ENCODE measurements at places on chromosomes 11 and 22. TPM values are rescaled to one million over a fixed set of nuclear protein-coding genes. Genes with fewer than 3 reads are reported as not detected.

The SMIM35 gene
- total RNA-seq = not detected

GRCh38 chr11:45902452-45903380 is 4.4 kb downstream of the FREY1 start:
- DNase-seq = no peak

The ACTN3 gene
- not detected for total RNA-seq

GRCh38 chr11:18987454-18988231 is 48.4 kb upstream of the MRGPRX1 start:
- peak; percentile 13 for DNase-seq

- peak; percentile 53 for DNase-seq
Observed at GRCh38 chr11:122207921-122208764, 92.1 kb upstream of the BLID start.

The APOA1 gene
- not detected for total RNA-seq

The SPDYC gene
- not detected for total RNA-seq

GRCh38 chr11:92948116-92948515 is 21.3 kb upstream of the MTNR1B start:
- DNase-seq = no peak

The GAB4 gene
- total RNA-seq = not detected

DNA sequence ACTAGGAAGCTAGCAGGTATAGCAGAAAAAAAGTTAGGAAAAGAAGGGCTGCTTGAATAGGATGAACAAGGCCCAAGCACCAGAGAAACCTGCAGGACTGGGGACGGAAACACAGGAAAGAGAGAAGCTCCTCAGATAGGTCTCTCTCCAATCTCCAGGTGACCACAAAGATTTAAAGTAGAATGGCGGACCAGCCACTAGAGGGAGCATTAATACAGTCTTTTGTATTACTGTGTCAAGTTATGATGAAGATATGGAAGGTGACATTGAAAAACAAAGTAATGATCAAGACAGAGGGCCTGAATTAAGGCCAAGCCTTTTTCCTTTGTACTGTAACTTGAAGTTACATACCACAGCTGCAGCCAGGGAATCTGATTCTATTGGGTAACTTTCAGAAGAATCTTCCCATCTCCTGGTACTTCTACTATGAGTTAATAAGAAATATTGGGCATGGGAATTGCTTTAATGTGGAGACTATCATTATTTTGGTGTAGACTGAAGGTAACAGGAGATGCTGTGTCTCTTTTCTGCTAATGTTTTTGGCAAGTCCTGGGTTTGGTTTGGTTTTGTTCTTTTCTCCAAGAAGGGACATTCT is 33.8 kb downstream of the OR2AG2 start:
- DNase-seq = peak; percentile 10

DNA sequence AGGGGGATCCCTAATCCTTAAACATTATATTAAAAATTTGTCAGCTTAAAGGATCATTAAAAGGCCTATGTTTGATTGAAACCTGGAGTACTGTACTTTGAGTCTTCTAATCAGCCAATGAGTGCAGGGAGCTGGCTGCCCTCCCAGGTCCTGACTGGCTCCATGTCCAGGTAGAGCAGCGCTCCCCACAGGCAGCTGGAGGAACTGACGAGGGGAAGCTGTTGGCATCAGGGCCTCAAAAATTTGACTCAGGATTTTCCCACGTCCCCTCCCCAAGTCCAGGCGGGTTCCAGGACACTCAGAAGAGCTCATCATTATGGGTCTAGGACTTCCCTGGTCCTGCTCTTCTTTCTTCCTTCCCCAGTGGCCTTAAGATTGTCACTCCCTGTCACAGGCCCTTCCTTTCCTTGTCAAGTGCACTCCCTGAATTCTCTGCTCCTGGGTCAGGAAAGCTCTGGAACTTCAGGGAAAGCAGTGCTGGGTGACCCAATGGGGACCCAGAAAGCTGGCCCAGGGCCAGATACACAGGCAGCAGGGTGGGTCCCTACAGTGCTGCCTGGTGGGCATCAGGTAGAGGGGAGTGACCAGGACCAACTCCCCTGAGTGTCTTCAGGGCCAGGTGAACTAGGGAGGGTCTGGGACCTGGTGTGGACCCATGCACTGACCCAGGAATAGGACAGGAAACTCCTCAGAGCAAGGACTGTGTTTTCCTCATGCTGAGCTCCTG is 65.5 kb downstream of the GGTLC2 start:
- peak; percentile 14 for DNase-seq

- no peak for DNase-seq
Observed at GRCh38 chr11:19435306-19435989, 194.7 kb upstream of the E2F8 start.

GRCh38 chr22:31901388-31902137 is 42.8 kb upstream of the YWHAH start:
- DNase-seq = no peak

- no peak for DNase-seq
Observed at GRCh38 chr11:35676611-35676965, 14.0 kb downstream of the TRIM44 start.

All from MG63 (cell line).